Activated CD4-positive, alpha-beta T cell treated with anti-CD3 and anti-CD28 coated beads for 36 hours (primary cell): ENCODE measurements at places on chromosomes 1 and 21. TPM values are rescaled to one million over a fixed set of nuclear protein-coding genes. Genes with fewer than 3 reads are reported as not detected.

DNA sequence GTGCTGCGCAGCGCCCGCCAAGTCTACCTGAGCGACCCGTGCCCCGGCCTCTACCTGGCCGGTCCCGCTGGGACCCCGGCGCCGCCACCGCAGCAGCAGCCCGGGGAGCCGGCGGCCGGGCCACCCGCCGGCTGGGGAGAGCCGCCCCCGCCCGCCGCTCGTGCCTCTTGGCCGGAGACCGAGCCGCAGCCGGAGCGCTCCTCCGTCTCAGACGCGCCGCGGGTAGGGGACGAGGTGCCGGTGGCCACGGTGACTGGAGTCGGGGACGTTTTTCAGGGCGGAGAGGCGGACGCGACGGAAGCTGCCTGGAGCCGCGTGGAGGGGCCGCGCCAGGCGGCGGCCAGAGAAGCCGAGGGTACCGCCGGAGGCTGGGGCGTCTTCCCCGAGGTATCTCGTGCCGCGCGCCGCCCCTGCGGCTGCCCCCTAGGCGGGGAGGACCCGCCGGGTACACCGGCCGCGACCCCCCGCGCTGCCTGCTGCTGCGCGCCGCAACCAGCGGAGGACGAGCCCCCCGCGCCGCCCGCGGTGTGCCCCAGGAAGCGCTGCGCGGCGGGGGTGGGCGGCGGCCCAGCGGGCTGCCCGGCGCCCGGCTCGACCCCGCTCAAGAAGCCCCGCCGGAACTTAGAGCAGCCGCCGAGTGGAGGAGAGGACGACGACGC lies 646 bp downstream of the IER5 start:
- DNase-seq: peak; percentile 60
- H3K27ac ChIP-seq: peak overlapping the region; percentile 100

DNA sequence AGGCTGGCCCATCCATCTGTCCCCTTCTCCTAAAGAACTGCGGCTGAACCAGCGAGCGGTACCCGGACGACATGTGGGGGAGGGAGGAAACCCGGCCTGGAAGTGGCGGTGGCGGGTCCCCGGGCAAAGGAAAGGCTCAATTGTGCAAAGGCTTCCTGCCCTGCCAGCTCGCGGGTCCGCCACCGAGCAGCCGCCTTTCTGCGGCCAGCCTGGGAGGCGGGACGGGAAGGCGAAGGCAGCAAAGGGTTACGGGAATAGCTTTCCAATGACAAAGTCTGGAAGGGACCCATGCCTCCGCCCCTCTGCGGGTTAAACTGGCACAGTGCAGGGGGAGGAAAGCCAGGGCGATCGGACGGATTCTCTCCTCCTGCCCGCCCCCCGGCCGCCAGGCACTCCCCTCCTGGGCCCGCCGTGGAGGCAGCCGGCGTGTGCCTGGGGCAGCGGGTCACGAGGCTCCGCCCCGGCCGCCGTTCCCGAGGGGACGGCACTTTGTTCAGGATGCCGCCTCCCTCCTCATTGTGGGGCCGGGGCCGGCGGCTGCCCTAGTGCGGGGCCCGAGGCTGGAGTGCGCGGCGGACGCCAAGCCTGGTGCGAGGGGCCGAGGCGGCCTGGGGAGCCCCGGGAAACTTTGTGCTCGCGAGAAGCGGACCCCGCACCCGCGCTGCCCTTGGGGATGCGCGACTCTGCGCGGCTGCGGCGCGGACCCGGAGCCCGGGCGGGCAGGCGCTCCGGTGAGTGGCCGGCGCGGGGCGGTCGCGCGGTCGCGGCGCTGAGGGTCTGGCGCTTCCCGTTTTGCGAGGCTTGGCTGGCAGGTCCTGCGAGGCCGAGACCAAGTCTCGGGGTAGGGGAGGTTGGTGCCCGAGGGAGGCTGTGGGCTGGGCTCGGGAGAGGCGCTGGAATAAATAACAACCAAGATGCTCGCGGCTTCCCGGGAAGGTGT lies at the start of gene NAV1:
Gene NAV1, plus strand, starts transcription at position 516 of the 940 bp plus-strand sequence. CDS start 83,758 bp downstream, outside the sequence.
- peaks cover 15% of the 10 kb centered on the region for H3K4me1 ChIP-seq
- H3K36me3 ChIP-seq: no peaks in the 10 kb centered on the region
- DNase-seq: peak; percentile 15
- peaks cover 62% of the 10 kb centered on the region for H3K27me3 ChIP-seq
- H3K27ac ChIP-seq: no peak within 1 kb of the TSS

DNA sequence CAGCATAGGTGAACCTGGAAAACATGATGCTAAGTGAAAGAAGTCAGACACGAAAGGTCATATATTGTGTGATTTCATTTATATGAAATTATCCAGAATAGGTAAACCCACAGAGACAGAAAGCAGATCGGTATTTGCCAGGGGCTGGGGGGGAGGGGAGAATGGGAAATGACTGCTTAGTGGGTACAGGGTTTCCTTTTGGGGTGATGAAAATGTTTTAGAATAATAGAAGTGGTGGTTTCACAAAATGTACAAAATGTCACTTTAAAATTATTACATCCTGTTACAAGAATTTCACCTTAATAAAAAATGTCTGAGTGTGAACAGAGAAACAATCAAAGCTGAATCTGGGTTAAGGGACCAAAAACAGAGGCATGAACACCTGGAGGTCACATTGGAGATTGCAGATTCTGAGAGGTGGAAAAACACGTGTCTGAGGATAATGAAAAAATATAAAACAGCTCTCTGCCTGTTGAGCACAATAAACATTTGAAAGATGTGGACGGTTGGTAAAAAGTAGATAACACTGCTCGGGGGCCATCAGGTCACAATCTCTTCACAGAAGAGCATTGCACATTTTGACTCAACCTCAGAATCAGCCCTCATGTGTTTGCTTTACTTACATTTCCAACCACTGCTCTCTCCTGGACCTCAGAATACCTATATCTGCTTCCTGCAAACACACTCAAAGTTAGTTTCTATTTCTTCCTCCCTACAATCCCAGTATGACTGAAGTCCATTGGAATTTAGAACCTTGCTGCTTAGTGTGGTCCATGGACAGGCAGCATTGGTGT lies 3.2 kb downstream of the SLAMF6 start:
- peak; percentile 54 for DNase-seq
- H3K27ac ChIP-seq: peak overlapping the region; percentile 98
- peak overlapping the region; percentile 97 for H3K4me3 ChIP-seq
- H3K36me3 ChIP-seq: peaks cover 64% of the 10 kb centered on the region

- DNase-seq: peak; percentile 41
- H3K27ac ChIP-seq: no peak overlapping the region
- no peak overlapping the region for H3K4me3 ChIP-seq
- no peaks in the 10 kb centered on the region for H3K27me3 ChIP-seq
- no peaks in the 10 kb centered on the region for H3K36me3 ChIP-seq
- H3K4me1 ChIP-seq: no peaks in the 10 kb centered on the region
Measured at GRCh38 chr21:25862596-25862995, 127.8 kb downstream of the GABPA start.

DNA sequence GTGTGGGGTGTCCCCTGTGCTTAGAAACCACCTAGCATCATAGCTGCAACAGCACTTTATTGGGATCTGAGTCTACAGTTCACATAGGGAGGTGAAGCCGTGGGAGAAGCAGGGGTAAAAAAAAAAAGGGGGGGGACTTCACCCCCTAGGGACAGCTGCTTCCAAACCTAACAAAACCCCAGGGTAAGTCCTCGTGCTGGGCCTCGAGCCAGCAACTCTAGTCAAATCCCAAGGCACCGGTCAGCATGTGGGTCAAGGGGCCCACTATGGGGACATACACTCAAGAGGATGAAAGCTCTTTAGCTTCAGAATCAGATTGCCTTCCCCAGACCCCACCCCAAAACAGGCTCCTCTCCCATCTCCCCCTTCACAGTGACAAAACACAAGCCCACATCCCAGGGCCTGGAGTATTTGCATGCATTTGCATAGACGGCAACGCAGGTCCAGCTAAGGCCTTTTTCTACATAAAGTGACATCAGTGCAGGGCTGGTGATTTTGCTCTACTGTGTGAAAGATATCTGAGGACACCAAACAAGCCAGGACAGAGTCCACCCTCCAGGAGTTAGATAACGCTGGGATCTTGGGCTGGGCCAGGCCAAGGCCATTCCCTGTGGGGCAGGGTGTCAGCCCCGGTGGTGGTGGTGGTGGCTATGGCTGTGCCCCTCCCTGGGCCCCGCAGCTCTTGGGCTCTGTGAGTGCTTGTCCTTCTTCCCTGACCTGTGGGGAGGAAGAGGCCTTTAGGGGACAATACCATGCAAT lies 8.1 kb upstream of the PMVK start:
- H3K36me3 ChIP-seq: peaks cover 5% of the 10 kb centered on the region
- no peak overlapping the region for H3K4me3 ChIP-seq
- no peak for DNase-seq
- peak overlapping the region; percentile 90 for H3K27ac ChIP-seq

Gene TRPM2
- total RNA-seq: 1.5 TPM

Gene SPRR2G
- not detected for total RNA-seq
